ENCODE measurements at places on chromosomes 2 and 18. TPM values are rescaled to one million over a fixed set of nuclear protein-coding genes. Genes with fewer than 3 reads are reported as not detected.

The OSR1 gene
- total RNA-seq, result 39.9 TPM

The FKBP1B gene
- 9.6 TPM for total RNA-seq

The TMEM163 gene
- total RNA-seq, result 2.0 TPM

The PDCD1 gene
- 4.8 TPM for total RNA-seq

The SGO2 gene
- 18.7 TPM for total RNA-seq

The LYPD6B gene
- total RNA-seq, result 0.65 TPM

The ZC3H6 gene
- 7.6 TPM for total RNA-seq

The CD8B2 gene
- total RNA-seq, result not detected

The CRYGC gene
- total RNA-seq, result not detected

The EFEMP1 gene
- total RNA-seq, result 225 TPM

The STPG4 gene
- total RNA-seq, result 1.2 TPM

The QPCT gene
- 6.8 TPM for total RNA-seq

The HOXD8 gene
- total RNA-seq, result 7.9 TPM

The SERPINB12 gene
- total RNA-seq, result not detected

The MRO gene
- 1.3 TPM for total RNA-seq

The MAP2 gene
- 36.4 TPM for total RNA-seq

The LYG2 gene
- not detected for total RNA-seq

The AQP4 gene
- not detected for total RNA-seq

The VIL1 gene
- total RNA-seq, result not detected

The HOXD13 gene
- not detected for total RNA-seq

All from omental fat pad (tissue), 4 donors.